ENCODE measurements at places on chromosomes 4 and X.

GRCh38 chrX:9888953-9889470 lies 78.1 kb upstream of the CLDN34 start:
- no peak for DNase-seq

- DNase-seq = no peak
These were observed 24.9 kb upstream of the ETNPPL start for GRCh38 chr4:108787724-108788123.

DNA sequence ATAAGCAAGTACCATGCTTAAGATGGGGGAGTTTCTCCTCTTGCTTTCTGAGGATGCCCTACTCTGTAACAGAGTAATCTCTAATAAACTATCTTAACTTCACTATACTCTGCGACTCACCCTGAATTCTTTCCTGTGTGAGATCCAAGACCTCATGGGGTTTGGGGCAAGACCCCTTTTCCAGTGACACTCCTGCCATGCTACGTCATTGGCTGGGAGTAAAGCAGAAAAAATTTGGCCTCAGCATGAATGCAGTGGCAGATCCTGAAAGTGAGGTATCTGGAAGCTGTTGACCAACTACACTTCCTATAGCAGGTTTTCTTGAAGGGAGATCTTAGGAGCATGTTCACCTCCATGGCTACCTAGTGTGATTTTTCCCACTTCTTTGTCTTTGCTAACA lies 109.1 kb upstream of the MED14 start:
- DNase-seq = no peak

DNA sequence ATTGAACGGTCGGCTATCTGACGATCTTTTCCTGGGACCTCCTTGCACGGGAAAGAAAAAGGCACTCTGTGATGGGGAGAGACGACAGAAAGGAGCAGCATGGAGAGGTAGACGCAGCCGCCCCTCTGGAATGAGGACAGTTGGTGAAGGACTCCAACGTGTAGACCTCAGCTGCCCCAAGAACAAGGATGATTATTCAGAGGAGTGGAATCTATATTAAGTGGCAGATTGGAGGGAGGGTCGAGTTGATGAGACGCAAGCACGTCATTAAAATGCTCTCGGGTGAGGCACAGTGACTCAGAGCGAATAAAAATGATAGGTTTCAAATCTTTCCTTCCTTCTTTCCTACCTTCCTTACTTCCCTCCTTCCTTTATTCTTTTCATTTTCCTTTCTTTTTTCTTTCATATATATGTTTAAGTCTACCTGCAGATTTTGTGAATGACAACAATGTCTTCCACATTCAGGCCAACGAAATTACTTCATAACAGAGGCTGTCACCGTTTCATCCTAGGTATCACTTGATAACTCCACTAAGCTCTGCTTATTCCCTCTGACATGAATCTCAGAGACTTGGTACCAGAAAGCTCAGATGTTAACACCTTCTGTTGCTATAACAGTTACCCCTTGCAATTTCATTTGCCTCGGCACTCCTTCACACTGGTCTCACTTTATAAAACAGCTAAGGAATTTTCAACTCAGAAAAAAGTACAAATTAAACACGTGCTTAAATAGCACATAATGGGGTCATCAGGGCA lies 110.0 kb upstream of the PPARGC1A start:
- no peak for DNase-seq

DNA sequence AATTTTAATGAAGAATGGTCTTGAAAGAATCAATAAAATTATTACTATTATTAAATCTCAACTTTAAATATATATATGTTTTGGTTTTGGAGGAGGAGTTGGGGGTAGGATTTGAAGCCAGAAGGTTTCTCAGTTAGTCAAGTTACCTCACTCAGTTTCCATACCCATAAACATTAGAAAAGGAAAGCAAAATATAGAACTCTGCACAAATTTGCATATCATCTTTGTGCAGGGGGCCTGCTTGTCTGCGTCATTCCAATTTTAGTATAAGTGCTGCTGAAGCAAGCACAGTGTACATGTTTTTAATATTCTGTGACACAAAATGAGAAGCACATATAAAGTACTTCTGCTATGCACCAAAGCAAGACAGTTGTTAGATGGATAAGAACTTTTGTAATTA lies 47.5 kb upstream of the SCRG1 start:
- no peak for DNase-seq

- DNase-seq = no peak
These were observed 196.6 kb upstream of the AGA start for GRCh38 chr4:177638871-177639270.

- DNase-seq = no peak
These were observed 39.8 kb upstream of the S100G start for GRCh38 chrX:16610121-16610621.

GRCh38 chr4:56723659-56724230 lies 42.6 kb upstream of the HOPX start:
- no peak for DNase-seq

DNA sequence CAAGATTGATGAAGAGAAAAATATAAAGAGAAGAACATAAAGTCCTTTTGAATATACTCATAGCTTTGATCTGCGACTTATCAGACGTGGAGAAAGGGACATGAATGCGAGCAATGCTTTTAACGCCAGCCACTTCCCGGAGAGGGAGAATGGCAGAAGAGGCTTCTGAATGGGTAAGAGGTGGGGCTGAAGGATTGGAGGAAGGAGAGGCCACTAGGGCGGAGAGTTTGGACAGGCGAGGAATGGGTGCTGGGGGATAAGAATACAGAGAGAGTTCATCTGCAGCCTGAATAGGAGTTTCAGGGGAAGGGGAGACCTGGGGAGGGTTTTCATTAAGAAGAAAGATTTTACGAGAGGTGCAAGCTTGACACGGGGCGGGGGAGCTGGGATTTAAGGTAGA lies 2534.9 kb downstream of the PCDH7 start:
- DNase-seq = no peak

DNA sequence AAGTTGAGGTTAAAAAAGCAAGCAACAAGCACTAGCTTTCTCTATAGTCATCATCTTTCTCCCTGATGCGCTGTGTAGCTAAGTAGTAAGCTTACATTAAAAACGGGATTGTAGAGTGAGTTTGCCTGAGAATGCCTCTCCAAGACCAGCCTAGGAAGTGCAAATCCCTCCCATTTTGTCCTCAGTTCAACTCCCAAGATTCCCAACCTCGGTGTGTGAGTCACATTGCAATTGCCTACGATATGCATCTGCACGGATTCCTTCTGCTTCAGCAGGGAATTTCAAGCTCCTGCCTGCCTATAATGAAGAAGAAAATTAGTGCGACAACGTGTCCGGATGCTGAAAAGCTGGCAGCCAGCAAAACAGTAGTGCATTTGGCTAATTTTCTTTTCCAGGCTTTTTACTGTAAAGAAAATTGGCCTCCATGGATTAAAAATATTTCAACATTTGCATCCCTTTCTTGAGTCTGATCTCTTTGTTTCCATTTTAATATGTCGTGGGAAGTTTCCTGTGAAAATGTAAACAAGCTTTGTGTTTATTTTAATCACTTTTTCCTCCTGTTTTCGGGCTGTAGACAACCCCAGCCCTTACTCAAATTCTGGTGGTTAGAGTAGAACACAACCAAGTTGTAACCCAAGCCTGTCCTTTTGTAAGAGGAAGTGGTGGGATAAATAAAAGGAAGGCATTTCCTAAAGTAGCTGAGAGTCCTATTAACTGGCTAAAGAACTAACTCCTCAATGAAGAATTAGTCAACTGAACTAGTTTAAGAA lies 58.4 kb upstream of the TET2 start:
- DNase-seq = no peak

- no peak for DNase-seq
These were observed 20.5 kb downstream of the MND1 start for GRCh38 chr4:153365003-153365402.

All from activated CD4-positive, alpha-beta T cell treated with anti-CD3 and anti-CD28 coated beads for 24 hours (primary cell).